ENCODE measurements at places on chromosomes 3 and 15. TPM values are rescaled to one million over a fixed set of nuclear protein-coding genes. Genes with fewer than 3 reads are reported as not detected.

DNA sequence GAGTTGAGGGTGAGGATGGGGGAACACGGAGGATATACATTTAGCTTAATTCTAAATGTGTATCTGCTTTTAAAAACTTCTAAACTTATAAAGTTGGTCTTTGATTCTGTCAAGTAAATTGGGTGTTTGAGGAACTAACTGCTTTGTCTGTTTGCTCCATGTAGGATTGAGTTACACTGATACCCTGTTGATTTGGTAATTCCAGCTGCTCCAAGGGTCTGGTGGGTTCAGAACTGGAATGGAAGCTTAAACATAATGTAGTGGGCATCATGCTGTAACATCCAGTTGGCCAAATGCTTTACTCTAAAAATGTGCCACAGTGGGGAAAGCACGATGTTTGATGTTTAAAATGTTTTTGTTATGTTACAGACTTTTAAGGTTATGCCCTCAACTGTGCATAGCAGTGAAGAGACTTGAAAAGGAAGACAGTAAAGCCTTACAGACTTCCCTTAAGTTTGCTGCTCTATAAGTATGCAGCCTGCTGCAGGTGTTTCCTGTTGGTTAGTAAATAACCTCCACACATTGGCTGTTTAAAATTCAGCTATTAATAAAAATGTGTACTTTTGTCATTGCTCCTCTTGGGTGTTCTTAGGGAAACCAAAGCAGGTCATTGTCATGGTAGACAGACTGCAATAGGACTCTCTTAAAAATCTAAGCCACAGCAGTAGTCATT, 5.9 kb upstream of the EDEM1 start:
- no peak for DNase-seq

- no peak for DNase-seq
Observed at GRCh38 chr15:38685686-38686339, 121.2 kb upstream of the RASGRP1 start.

The SELENOK gene
- total RNA-seq = 47.5 TPM

GRCh38 chr3:59320080-59320479, 270.3 kb upstream of the CFAP20DC start:
- peak; percentile 66 for DNase-seq

The CCR3 gene
- total RNA-seq = not detected

GRCh38 chr15:68801572-68802148, 19.0 kb downstream of the ANP32A start:
- DNase-seq = no peak

DNA sequence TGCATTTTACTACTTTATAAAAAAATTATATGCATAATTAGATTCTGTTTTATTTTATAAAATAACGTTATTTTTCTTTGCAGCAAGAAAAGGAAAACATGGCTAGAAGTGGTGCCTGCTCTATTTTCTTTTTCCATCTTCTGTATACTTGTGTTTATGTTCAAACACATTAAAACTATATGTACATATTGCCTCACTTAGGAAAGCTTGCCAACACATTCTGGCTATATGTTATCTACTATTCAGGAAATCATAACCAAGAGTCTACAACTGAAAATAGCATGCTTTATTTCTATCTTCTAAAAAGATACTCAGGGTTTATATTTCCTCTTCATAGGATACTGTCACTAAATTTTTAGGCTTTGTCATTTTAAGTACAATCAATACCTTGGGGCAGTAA, 90.2 kb upstream of the KCNMB2 start:
- DNase-seq = no peak

All from HepG2 (cell line).